ENCODE measurements at places on chromosomes 1 and 21.

GRCh38 chr1:21823980-21824702 is 12.1 kb downstream of the LDLRAD2 start:
- DNase-seq, result no peak

- no peak for DNase-seq
These were observed 162.9 kb upstream of the PDE4B start for GRCh38 chr1:65629788-65630187.

- no peak for DNase-seq
These were observed 104.0 kb downstream of the ROR1 start for GRCh38 chr1:63877816-63878215.

- peak; percentile 54 for DNase-seq
These were observed 248.6 kb downstream of the DNM3 start for GRCh38 chr1:172089768-172090510.

- DNase-seq, result no peak
These were observed 1120.2 kb upstream of the TMPRSS15 start for GRCh38 chr21:19523746-19524145.

- no peak for DNase-seq
These were observed 48.2 kb upstream of the DNASE2B start for GRCh38 chr1:84350104-84350503.

DNA sequence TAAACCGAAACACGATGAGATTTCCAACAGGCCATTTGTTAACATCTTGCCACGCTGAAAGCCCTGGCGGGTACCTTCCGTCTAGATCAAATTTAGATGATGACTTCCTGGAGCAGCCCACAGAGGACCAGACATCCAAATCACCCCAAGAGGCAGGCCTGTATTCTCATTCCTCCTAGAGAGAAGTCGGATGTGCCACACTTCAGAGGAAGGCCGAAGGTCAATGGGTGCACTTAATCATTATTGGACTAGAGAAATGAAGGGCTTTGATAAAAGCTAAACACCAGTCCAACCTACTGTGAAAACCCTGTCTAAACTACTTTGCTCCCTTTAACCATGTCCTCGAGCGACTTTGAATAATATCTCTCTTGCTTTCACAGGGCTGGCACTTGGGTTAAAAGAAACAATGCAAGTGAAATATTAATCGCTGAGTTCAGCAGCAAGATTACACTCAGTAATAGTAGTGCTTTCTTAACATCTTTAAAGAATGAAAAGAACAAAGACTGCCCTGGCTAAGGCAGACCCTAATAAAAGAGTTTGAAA is 76.5 kb downstream of the BCAR3 start:
- no peak for DNase-seq

- DNase-seq, result no peak
These were observed 28.2 kb upstream of the KLHDC7A start for GRCh38 chr1:18452550-18452949.

- DNase-seq, result no peak
These were observed 83.6 kb downstream of the PRDM2 start for GRCh38 chr1:13783551-13783950.

GRCh38 chr21:28615276-28615675 is 377.4 kb downstream of the LTN1 start:
- no peak for DNase-seq

Measured in activated CD4-positive, alpha-beta T cell treated with anti-CD3 and anti-CD28 coated beads, Interleukin-2, amount 50 U/mL, for 1 hour (primary cell).